ENCODE measurements at places on chromosomes 7 and 10.

DNA sequence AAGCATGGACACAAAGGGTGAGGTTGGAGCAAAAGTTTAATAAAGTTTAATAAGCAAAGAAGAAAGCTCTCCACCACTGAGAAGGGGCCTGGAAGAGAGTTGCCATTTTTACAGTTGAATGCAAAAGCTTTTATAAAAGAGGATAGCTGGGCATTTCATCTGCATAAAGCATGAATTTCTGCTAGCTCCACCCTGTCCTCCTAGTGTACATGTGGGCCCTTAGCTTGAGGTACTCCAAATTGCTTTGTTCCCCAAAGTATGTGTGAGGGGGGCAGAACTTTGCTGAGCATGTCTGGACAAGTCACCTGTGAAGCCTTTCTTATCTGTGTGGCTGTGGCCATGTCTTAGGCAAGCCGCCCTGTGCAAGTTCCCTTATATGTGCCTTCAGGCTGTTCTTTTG lies 22.6 kb upstream of the CROT start:
- peak; percentile 27 for DNase-seq

DNA sequence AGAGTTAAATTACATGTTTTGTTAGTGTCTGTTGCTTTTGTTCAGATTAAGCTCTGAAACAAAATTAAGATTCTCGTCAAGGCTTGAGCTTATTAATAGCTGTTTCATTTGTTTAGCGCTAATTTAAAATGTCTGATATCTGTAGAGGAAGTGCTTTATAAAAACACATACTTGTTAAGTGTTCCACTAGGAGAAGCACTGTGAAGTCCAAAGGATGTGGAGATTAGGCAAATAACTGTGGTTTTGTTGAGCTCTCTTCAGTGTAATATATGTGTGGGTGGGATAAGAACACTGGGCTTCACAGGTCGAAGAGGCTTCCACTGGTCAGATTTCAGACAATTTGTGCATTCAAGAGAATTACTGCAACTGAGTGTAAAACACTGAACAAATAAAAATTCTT lies 242.0 kb downstream of the AUTS2 start:
- DNase-seq, result no peak

GRCh38 chr10:48725708-48726107 lies 41.0 kb downstream of the WDFY4 start:
- no peak for DNase-seq

GRCh38 chr7:158266817-158267741 lies 320.5 kb downstream of the PTPRN2 start:
- no peak for DNase-seq

- DNase-seq, result no peak
Observed at GRCh38 chr10:24465891-24466818, 257.2 kb downstream of the KIAA1217 start.

Measured in KBM-7 (cell line).